ENCODE measurements at places on chromosomes 4 and X.

- DNase-seq: no peak
These were observed 2207.0 kb downstream of the ARAP2 start for GRCh38 chr4:34037280-34037679.

GRCh38 chr4:41349021-41349420, 92.3 kb downstream of the UCHL1 start:
- DNase-seq: no peak

- DNase-seq: peak; percentile 4
These were observed 6.0 kb upstream of the VGLL1 start for GRCh38 chrX:136525738-136526606.

GRCh38 chrX:39156051-39156450, 354.8 kb downstream of the MID1IP1 start:
- DNase-seq: no peak

- no peak for DNase-seq
These were observed 24.8 kb downstream of the SMIM20 start for GRCh38 chr4:25938787-25939186.
